Activated gamma-delta T cell treated with Interleukin-2 at 50 U/mL for 16 hours (primary cell): ENCODE measurements at places on chromosomes 7 and 10.

DNA sequence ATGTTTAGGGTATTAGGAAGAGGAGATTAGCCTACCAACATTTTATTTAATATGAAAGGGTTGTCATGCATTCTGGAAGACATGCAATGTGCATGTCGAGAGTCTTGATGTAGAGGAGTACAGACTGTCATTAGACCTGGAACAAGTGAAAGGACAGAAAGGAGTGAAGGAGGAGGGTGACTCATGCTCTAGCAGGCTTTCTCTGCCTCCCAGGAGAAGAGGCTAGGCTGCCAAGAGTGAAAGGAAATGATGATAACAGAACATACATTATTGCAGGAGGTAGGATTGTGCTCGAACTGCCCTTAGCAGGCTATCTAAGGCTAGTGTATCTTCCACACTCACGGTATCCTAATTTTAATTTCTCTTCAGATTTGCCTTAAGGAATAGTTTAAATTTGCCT, 228.8 kb downstream of the EXOC4 start:
- DNase-seq, result no peak

- DNase-seq, result no peak
These were observed 102.5 kb downstream of the APBB1IP start for GRCh38 chr10:26540601-26541000.

DNA sequence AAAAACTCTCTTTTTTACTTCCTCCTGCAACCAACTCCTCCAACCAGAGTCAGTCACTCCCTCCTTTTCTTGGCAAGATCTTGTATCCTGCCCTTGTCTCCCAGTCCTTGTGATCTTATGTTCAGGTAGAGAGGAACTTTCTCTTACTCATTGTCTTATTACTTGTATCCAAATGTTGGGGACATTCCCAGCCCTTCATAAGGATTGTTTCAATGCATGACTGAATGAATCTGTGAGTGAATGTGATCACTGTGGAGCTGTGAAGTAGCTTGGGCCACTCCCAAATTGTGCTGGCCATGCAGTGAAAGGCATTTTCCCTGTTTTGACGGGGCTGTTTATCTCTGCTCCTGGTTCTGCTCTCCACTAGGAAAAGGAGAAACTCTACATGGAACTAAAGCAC, 93.7 kb downstream of the CFAP58 start:
- no peak for DNase-seq

GRCh38 chr7:110943701-110944345, 147.1 kb upstream of the LRRN3 start:
- no peak for DNase-seq

- DNase-seq, result no peak
These were observed 4.6 kb upstream of the NOM1 start for GRCh38 chr7:156944876-156945275.

DNA sequence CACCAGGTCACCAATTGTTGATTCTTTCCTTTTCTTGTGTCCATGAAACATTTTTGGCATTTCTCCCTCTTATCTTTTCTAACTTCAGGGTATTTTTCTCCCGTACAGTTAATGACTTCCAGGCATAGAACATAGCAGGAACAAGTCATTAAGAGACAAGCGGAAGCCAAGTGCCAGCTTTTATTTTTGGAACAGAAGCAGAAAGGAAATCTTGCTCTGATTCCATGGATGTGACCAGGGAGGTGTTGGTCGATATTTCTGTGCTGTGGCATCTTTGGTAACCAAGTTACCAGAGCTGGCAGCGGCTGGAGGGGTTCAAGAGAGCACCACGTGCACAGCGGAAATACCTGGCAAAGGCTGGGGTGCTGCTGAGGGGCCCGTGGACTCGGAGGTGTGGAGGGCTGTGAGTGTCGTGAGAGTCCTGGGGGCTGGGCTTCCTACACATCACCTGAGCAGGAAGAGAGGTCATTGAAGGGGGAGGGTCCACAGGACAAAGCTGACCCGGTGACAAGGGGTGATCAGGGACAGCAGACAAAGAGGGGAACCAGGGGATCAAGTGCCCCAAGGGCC, 1.8 kb downstream of the LLCFC1 start:
- DNase-seq, result no peak

GRCh38 chr10:113581092-113581491, 28.2 kb downstream of the HABP2 start:
- DNase-seq, result no peak

DNA sequence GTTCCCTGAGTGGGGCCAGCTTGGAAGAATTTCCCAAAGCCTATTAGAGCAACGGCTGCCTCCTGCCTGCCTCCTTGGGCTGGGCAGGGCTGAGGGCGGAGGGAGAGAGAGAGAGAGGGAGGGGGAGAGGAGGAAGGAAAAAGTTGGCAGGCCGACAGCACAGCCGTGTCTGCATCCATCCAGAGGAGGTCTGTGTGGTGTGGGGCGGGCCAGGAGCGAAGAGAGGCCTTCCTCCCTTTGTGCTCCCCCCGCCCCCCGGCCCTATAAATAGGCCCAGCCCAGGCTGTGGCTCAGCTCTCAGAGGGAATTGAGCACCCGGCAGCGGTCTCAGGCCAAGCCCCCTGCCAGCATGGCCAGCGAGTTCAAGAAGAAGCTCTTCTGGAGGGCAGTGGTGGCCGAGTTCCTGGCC, at the start of gene AQP1:
AQP1 (plus strand) TSS at position 293 of the 409 bp plus-strand sequence; CDS start at position 350, 57 bp downstream.
- DNase-seq, result no peak

DNA sequence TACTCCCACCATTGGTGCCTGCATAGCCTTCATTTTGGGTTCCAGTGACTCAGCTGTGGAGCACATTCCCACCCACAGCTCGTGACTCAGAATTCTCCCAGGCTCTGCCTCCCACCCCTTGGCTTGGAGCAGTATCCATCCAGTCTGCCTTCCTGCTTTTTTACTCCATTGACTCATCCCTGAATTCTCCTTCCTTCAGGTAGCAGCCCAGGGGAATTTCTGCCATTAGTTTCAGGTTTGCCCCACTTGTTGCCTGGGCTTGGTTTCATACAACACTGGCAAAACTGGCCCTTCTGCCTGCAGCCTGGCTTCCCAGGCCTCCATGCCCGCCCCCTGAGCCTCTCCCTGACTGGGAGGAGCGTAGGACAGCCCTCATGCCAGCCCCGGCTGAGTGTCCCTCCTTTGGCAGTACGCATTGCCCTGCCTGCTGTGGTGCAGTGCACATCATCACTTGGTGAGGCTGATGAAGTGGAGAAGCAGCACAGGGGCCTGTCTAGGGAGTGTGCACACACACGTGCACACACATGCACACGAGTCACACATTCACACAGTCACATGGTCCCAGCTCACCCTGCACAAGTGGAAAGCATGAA, 55.0 kb downstream of the SNX10 start:
- no peak for DNase-seq

- no peak for DNase-seq
These were observed 221.7 kb upstream of the TCF7L2 start for GRCh38 chr10:112728118-112728883.

GRCh38 chr7:73738612-73739386, at the start of gene ABHD11:
Gene ABHD11, minus strand, starts transcription at chr7:73738802. Its CDS starts 32 bp downstream, at chr7:73738770.
- DNase-seq, result peak; percentile 99

GRCh38 chr7:10934292-10934691, 39.4 kb upstream of the PHF14 start:
- no peak for DNase-seq

GRCh38 chr7:37443627-37444026, 5.0 kb downstream of the ELMO1 start:
- DNase-seq, result no peak

DNA sequence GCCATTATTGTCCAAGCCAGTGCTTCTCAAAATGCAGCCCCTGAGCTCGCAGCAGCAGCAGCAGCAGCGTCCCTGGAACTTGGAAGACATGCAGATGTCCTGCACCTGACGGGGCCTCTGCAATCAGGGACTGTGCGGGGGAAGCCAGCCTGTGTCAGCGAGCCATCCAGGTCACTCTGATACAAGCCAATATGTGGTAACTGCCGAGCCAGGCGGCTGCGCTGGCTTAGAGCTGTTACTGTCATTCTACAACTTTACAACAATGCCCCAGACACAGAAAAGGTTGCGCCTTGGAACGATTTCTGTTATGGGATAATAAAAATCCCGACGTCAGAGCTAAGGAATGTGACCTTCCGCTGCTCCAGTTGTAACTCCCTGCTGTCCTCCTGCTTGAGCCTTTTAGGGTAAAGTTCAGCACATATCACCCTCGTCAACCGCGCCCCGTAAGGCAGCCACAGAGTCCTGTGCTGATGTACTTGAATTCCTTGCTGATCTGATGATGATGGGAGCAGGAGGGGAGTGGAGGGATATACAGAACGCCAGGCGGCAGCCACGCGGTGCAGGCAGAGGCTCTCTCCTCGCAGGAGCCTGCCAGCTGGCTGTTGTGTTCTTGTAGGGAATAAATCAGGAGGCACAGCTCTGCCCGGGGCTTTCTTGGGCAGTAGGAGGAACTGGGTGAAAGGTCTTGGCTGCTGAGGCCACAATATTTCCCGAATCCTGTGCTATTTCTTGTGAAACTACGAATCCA, 20.0 kb upstream of the CRYGN start:
- DNase-seq, result no peak

- DNase-seq, result no peak
These were observed 134.1 kb downstream of the TEX36 start for GRCh38 chr10:125548878-125549277.

GRCh38 chr10:122341141-122341810, 33.2 kb upstream of the PLEKHA1 start:
- no peak for DNase-seq

- DNase-seq, result no peak
These were observed 64.1 kb downstream of the SRI start for GRCh38 chr7:88155756-88156155.

DNA sequence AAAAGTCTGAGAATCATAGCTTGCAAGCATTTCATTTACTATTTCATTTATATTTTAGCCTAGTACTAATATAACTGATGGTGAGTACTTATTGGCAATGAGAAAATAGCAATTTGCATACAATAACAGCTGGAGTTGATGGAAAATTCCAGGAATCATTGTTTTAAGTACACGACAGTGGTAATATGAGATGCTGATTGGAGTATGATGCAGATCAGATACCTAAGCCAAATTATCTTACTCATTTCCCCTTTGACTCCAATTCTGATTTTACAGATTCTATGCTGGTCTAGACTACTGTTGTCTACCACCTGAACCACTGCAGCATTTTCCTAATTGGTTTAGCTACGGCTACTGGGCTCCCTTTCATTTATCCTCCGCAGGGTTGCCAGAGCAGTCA, 36.7 kb downstream of the GNG11 start:
- no peak for DNase-seq
